Testis (tissue), 5 donors: ENCODE measurements at places on chromosomes 7 and 10.
A peak's percentile ranks its signal among the peaks of the same experiment; 100 is the strongest.

- no peak for DNase-seq
Observed at GRCh38 chr7:107658467-107658866, 2.2 kb upstream of the SLC26A4 start.

DNA sequence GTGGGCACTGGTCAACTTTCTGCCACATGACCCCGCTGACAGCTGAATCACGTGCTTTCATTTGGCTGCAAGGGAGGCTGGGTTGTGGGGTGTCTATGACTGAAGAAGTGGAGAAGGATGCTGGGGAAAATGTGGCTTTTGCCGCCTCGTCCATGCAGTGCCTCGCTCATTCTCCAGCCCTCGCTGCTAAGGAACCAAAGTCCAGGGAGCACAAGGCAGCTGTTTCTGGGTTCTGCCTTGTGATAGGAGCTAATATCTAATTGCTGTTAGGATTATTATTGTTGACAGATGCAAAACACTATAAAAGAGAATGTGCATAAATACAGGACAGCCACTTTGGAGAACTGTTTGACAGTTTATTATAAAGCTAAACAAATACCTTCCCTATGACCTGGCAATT lies 4.9 kb upstream of the CAMK2B start:
- DNase-seq: no peak

DNA sequence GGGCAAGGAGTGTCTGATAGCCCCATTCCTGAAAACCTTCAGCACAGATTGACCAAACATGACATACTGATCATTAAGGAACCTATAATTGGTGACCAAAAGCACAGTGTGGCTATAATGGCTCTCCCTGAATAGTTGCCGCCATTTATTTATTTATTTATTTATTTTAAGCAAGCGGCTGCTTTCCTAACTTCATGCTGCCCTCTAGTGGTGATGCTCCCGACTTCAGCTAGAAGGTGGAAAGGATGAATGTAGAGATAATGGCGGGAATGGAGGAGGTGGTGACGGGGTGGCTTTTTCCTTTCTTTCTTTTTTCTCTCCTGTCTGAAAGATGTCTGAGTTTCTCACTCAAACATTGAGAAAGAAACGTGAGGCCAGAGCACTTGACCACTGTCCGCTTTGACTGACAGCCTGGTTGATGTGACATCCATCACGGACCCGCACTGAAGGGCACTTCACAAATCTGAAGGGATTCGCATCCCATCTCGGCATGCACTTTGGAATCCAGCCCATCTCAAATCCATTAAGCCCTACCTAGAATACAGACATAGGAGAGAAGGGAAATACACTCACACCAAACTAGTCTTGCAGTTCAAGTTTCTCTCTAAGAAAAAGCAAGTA lies 1090.1 kb downstream of the KCNMA1 start:
- peak; percentile 94 for DNase-seq

DNA sequence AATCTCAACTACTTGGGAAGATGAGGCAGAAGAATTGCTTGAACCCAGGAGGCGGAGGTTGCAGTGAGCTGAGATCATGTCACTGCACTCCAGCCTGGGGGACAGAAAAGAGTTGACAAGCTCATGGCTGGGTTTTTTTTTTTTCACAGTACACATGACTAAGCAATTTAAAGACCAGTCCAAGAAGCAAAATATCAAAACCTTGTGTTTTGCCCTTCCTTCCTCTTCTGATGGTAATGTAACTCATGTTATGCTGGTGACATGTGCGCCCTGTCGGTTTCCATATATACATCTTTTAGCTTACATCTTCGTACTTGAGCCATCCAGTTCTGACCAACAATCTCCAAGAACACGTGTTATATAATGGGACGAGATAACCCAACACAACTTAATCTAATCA lies 237.7 kb upstream of the PLXDC2 start:
- DNase-seq: no peak

- DNase-seq: no peak
Observed at GRCh38 chr7:114943953-114944744, 22.3 kb downstream of the MDFIC start.

GRCh38 chr7:104627516-104627915 lies 299.1 kb downstream of the LHFPL3 start:
- DNase-seq: peak; percentile 45

DNA sequence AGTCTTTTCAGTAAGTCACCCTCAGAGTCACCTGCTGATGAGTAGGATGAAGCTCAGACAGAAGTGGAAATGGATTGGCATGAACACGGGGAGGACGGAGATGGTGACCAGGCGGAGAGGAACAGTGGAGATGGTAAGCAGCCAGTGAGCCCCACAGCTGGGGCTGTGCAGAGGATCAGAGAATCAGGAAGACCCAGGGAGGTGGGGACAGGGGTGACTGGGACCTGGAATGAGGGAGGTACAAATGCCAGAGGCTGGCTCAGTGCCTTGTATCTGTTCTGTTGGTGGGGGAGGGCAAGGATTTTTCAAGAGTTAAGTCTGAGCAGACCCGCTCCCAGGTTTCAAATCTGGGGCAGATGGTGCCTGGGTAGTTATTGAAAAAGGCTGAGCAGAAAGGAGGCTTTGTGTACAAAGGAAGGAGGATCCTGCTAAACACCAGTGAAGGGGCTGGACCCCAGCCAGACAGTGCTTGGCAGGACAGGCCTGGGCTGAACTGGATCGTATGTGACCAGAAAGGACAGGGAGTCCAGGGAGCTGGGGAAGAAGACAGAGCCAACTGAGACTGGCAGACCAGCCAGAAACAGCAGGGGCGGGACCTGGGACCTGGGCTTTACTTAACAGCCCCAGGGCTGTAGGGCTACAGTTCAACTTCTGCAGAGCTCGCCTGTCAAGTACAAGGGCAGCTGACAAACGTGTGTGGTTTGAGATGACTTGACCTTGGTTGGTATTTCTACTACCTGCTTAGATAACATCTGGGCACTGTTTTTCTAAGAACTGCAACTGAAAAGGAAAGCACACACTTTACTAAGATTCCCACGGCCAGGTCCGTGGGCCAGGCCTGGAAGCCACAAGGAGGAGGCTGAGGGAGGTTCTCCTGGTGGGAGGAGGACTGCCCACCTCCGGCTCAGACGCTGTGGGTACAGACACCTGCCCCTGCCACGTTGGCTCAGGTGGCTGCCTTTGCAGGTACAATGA lies 13.2 kb upstream of the FRMPD2 start:
- DNase-seq: peak; percentile 84

DNA sequence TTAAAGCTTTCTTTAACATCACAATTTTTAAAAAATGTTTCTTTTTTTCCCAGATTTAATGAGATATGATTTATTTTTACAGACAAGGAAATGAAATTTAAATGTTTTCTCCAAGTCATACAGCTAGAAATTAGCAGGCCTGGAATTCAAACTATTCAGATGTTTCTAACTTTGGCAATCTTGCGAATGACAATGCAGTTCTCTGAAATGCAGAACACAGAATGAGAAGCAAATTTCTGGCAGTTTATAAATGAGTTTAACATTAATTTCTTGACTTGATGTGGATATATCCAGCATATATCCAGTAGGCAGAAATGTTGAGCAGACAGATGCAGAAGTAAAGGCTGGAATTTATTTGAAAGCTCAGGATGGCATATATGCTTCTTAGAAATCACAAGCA lies 227.5 kb downstream of the THSD7A start:
- DNase-seq: no peak

DNA sequence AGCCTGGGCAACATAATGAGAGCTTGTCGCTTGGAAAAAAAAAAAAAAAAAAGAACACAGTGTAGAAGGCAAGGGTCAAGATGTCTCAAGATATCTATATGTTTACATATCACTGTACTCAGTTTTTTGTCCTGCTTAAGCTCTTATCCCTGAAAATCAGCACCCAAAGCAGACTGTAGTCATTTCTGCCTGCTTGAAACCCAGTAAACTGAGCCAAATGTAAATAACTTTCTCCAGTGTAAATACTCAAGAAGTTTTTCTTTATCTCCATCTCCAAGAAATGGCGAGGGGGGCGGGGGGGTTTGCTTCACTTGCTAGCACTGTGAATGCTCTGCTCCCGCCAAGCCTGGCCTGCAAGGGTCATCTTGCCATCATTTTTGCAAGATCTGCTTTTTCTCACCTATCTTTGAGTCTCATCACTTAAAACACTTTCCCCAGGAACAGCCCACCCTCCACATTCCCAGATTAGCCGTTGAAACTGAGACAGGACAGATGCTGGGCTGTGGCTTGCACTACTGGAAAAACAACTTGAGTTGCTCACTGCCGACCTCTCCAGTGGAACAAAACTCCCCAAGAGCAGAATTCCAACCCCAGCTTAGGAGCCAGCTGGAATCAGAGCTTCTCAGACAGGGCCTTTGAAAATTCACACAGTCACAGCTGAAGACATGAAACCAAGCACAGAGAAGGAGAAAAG lies 54.6 kb downstream of the AFAP1L2 start:
- DNase-seq: peak; percentile 49

- no peak for DNase-seq
Observed at GRCh38 chr10:97234400-97234799, 48.6 kb upstream of the SLIT1 start.

- no peak for DNase-seq
Observed at GRCh38 chr10:74145133-74145532, 5.5 kb downstream of the AP3M1 start.

GRCh38 chr7:86955895-86956503 lies 103.5 kb downstream of the ELAPOR2 start:
- DNase-seq: no peak

GRCh38 chr10:93062514-93063143 lies 2.0 kb downstream of the CYP26C1 start:
- DNase-seq: peak; percentile 52

GRCh38 chr7:120108376-120108775 lies 164.6 kb upstream of the KCND2 start:
- no peak for DNase-seq

GRCh38 chr7:43758822-43759683 lies 573 bp downstream of the BLVRA start:
- DNase-seq: no peak

GRCh38 chr7:127848241-127848640 lies 183.0 kb downstream of the LRRC4 start:
- DNase-seq: no peak

- no peak for DNase-seq
Observed at GRCh38 chr7:50674299-50674698, 108.4 kb downstream of the GRB10 start.

DNA sequence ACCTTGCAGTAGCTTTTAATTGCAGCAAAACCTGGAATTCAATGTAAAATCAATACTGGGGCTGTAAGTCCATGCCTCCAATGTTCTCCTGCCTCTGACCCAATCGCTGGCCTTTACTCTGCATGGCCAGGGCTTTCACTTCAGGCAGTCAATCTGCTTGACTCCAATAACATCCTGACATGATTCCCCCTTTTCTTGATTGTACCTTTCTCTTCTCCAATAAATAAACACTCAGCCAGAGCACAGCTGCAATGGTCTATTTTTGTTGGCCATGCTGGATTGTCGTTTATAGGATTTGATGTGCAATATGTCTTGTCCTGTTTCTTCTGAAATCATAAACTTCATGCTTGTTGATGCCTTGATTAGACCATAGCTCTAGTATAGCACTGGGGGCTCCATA lies 97.8 kb upstream of the COL1A2 start:
- no peak for DNase-seq

GRCh38 chr10:113644185-113645120 lies 19.4 kb downstream of the NRAP start:
- no peak for DNase-seq

- no peak for DNase-seq
Observed at GRCh38 chr10:76202777-76203176, 771.4 kb downstream of the LRMDA start.

DNA sequence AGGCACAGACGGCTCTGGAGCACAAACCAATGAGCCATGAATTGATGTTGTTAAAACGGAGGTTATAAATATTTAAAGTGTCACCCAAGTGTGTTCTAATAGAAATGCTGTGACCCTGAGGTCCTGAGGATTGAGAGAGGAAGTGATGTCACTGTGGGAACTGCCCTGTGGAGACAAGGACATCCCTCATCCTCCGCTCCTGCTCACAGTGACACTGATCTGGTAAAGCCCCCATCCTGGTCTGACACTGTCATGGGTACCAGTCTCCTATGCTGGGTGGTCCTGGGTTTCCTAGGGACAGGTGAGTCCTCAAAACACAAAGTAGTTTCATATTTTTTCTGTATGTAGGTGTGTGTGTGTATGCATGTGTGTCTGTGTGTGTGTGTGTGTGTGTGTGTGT lies 237.9 kb upstream of the PRSS1 start:
- no peak for DNase-seq

GRCh38 chr7:73891178-73891885 lies 30.4 kb downstream of the TMEM270 start:
- no peak for DNase-seq

GRCh38 chr7:80089366-80089765 lies 45.3 kb upstream of the GNAI1 start:
- DNase-seq: no peak

DNA sequence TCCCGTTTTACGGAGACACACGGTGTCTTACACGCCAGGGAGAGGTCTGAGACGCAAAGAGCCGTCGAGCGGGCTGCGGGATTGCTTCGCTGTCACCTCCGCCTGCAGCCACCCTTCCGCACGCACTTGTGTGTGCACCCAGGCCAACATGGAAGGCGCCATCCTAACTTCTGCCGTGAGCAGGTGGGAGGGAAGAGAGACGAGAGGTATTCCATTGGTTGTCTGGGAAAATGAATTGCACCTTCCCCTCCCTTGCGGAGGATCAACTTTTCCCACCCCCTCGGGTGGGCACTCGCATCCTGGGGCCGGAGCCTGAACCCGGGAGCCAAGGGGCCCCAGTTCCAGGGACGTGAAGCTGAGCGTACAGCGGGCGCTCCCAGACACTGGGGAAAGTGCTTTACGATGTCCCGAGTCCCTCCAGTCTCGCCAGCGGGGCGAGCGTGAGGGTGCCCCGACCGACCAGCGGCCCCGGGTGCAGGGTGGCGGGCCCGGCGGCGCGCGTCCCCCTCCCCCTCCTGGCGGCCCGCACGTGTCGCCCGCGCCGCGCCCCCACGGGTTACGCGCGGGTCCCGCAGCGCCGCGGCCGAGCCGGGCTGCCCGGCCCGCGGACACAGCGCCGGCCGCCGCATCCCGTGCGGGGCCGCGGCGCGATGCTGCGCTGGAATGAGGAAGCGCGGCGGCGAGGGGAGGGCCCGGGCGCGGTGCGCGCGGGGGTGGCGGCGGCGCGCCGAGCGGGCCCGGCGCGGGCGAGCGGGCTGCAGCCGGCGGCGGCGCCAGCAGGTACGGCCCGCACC lies 984 bp upstream of the IKZF1 start:
- no peak for DNase-seq

DNA sequence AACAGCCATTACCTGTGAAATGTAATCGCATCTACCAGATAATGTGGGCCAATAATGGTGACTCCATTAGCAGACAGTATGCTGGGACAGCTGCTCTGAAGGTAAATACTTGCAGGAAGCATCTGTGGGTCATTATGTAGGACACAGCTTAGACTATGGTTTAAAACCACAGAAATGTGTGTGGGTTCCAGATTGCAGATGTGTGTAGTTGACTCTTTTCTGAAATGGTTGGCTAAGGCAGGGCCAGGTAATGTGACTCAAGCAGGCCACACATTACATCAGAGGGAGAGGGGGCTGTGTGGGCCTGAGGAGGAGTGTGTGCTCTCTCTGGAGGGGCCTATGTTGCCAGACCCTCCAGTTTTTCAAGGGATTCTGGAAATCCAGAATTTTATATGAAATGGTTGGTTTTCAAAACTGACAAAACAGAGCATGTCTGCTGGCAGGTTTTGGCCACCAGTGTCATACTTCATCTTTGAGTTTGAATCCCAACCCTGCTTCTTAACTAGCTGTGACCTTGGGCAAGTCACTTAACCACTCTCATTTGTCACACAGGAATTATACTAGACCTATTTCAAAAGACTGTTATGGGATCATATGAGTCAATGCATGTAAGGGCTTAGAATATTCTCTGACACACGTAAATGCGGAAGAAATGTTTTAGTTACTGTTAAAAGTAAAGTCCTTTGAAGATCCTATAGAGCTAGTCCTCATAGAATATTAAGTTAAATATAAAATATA lies 64.5 kb downstream of the MCMBP start:
- DNase-seq: no peak
